ENCODE measurements at places on chromosomes 2 and 18. TPM values are rescaled to one million over a fixed set of nuclear protein-coding genes. Genes with fewer than 3 reads are reported as not detected.
A peak's percentile ranks its signal among the peaks of the same experiment; 100 is the strongest.

DNA sequence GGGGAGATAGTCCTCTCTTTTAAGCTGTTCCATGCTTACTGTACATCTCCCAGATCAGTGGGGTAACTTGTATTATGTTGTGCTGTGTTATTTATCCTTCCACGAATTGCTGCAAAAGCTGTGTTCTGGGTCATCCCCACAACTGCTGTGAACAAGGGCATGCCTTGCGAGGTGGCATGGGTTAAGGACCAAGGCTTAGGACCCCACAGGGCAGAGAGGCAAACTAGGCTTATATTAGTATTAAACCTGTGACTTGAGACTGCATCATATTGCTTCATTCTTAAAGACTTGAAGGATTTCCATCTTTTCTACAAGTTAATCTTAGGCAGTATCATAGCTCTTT is 19.9 kb downstream of the RND3 start:
- no peaks in the 10 kb centered on the region for H3K27me3 ChIP-seq
- peaks cover 13% of the 10 kb centered on the region for H3K4me1 ChIP-seq
- no peak overlapping the region for H3K27ac ChIP-seq
- H3K4me3 ChIP-seq, result no peak overlapping the region

DNA sequence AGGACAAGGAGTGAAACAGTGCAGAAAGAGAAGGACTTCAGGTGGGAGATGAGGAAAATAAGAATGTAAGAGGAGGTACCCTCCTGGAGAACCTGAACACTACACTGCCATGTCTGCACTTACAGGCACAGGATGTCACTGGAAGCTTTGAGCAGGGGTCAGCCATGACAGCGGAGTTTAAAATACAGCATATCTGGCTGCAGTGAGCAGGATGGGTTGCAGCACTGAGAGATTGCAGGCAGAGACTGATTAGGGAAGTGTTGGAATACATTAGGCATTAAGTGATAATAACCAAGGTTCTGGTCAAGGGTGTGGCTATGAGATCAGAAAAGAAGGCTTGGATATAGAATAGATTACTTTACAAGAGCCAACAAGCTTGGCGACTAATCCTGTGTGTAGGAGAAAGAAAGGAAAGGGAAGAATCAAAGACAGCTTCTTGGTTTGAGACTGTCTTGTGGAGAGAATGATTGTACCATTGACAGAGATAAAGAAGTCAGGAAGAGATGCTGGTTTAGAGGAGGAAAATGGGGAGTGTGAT is 171.1 kb upstream of the RBMS1 start:
- no peak for DNase-seq
- no peak overlapping the region for H3K4me3 ChIP-seq
- no peak overlapping the region for H3K27ac ChIP-seq
- H3K4me1 ChIP-seq, result peaks cover 7% of the 10 kb centered on the region
- H3K36me3 ChIP-seq, result no peaks in the 10 kb centered on the region

- peak; percentile 62 for DNase-seq
- no peaks in the 10 kb centered on the region for H3K4me1 ChIP-seq
- no peak overlapping the region for H3K4me3 ChIP-seq
- no peaks in the 10 kb centered on the region for H3K27me3 ChIP-seq
Observed at GRCh38 chr2:8303322-8303832, 378.5 kb upstream of the ID2 start.

GRCh38 chr2:30636311-30636710 is 170.9 kb downstream of the CAPN13 start:
- no peak for DNase-seq
- no peak overlapping the region for H3K4me3 ChIP-seq
- H3K27me3 ChIP-seq, result no peaks in the 10 kb centered on the region

GRCh38 chr2:65722028-65722778 is 289.8 kb upstream of the SPRED2 start:
- no peak overlapping the region for H3K4me3 ChIP-seq
- H3K27me3 ChIP-seq, result no peaks in the 10 kb centered on the region
- no peak overlapping the region for H3K27ac ChIP-seq
- no peaks in the 10 kb centered on the region for H3K4me1 ChIP-seq
- DNase-seq, result peak; percentile 24

DNA sequence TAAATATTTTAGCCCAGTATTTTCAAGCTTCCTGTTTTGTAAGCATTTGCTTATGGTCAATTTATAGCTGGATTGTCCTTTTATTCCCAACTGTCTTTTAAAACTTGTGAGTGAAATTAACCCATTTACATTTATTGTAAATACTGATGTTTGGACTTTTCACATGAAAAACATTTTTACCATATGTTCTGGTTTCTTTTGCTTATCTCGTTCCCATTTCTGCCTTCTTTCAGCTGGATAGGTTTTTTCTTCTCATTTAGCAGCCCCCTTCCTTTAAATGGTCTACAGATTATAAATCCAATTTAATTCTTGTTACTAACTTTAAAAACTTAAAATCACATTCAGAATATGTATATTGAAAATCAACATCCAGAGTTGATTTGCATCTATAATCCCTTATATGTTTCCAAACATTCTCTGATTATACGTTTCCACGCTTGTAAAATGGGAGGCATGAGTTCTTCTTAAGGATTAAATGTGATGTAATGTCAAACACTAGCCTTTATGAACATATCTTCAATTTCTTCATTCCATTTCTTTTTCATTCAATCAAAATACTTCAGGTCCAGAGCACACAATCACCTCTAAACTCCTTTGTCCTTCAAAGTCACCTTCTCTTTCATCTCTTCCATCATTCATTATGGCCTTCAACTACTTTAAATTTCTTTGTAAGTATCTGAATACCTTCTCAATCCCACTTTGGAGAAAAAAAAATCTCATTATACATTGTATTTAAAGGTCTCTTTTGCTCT is 1.1 kb upstream of the KDM3A start:
- peak overlapping the region; percentile 74 for H3K4me3 ChIP-seq
- no peaks in the 10 kb centered on the region for H3K27me3 ChIP-seq
- peak overlapping the region; percentile 98 for H3K27ac ChIP-seq
- DNase-seq, result no peak

DNA sequence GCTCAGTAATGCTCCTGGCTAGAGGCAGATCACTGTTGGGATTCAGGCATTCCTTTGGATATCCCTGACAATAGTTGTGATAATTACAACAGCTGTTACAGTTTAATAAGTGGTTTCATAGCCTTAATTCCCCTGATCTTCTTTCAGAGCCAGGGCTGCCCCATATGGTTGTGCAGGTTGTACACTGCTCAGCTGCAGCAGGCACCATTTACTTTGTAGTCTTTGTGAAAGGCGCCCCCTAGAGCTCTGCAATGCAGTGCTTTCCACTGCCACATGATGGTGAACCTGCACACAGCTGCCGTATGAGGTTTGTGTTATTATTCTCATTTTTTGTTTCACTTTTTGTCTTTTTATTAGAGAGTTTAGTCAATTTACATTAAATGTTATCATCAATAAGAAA is 239.1 kb downstream of the KCNS3 start:
- no peaks in the 10 kb centered on the region for H3K27me3 ChIP-seq
- peak; percentile 30 for DNase-seq
- no peaks in the 10 kb centered on the region for H3K36me3 ChIP-seq
- no peak overlapping the region for H3K27ac ChIP-seq
- peaks cover 15% of the 10 kb centered on the region for H3K4me1 ChIP-seq

DNA sequence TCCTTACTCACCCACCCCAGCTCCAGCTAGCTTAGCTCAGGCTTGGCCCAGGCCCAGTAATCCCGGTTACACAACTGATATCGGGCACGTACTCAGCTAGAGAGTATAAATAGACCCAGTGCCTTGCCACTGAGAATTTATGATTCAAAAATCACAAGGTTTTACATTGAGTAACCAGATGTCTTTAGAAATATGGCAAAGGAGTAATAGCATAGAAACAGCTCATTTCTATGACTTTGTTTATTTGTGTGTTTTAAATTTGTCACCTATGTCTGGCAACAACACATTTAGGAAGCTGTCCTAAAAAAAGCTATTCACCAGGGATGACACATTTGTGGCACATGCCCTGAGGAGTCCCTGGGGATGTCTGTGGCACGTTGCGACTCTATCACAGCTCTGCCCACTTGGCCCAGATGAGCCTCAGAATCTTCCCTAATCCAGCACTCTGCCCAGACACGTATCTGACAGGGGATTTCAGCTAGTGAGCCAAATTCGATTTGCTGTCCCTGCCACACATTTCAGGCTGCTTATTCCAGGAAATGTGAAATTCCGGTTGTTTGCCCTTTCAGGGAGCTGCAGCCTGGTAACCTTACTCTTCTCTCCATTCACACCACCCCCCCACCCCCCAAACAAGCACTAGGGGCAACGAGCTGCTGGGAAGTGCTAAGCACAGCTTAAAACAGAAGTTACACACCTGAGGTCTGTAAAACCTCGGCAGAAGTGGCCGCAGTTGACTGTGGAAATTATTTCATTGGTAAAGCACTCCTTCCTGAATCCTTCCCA is 85.4 kb upstream of the ZCCHC2 start:
- H3K36me3 ChIP-seq, result no peaks in the 10 kb centered on the region
- H3K4me3 ChIP-seq, result peak overlapping the region; percentile 19
- H3K4me1 ChIP-seq, result peaks cover 33% of the 10 kb centered on the region
- no peaks in the 10 kb centered on the region for H3K27me3 ChIP-seq

Gene CNGA3
- not detected for total RNA-seq

Gene DNMT3A
- 9.1 TPM for total RNA-seq

DNA sequence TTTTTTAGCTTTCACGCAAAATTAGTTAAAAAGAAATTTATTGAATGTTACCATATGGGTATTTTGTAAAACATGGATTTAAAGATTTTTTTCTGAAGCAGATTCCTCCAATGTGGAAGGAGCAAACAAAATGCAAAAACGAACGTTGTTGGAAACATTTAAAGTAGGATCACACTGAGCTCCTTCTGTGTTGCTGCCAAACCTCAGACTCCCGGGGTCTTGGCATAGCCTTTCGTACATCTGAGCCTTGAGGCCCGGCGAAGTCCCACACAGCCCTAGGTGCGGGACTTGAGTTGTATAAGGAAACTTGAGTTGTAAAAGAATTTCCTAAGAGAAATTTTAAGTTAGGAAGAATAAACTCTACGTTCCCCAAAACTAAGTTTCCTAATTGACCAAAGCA is 52.0 kb upstream of the CD226 start:
- H3K4me3 ChIP-seq, result no peak overlapping the region
- H3K27me3 ChIP-seq, result no peaks in the 10 kb centered on the region
- no peak for DNase-seq
- H3K27ac ChIP-seq, result no peak overlapping the region
- no peaks in the 10 kb centered on the region for H3K4me1 ChIP-seq

Gene DTNA
- total RNA-seq, result 38.6 TPM

Gene PHOSPHO2
- 2.0 TPM for total RNA-seq

Gene RALB
- total RNA-seq, result 20.1 TPM

GRCh38 chr2:190350371-190350770 is 7.0 kb downstream of the INPP1 start:
- H3K4me3 ChIP-seq, result no peak overlapping the region
- peaks cover 3% of the 10 kb centered on the region for H3K36me3 ChIP-seq
- H3K27ac ChIP-seq, result no peak overlapping the region
- peaks cover 31% of the 10 kb centered on the region for H3K4me1 ChIP-seq

Gene PAX8
- 8.7 TPM for total RNA-seq

Gene STK36
- total RNA-seq, result 3.0 TPM

DNA sequence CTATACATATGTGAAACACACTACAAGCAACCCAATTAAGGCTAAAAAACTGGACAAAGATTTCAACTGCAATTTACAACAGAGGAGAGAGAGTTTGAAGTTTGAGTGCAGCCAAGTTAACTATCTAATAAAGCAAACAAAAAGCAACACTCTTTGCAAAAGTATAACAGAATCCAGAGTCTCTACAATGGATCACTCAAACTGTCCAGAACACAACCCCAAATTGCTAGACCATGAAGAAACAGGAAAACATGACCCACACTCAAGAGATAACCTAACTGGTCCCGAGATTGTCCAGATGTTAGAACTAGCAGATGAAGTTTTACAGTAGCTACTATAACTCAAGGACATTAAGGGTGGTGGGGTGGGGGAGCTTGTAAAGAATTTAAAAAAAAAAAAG is 14.8 kb downstream of the ABHD3 start:
- no peaks in the 10 kb centered on the region for H3K4me1 ChIP-seq
- H3K4me3 ChIP-seq, result no peak overlapping the region
- no peak overlapping the region for H3K27ac ChIP-seq
- DNase-seq, result no peak

Gene RPE
- total RNA-seq, result 15.1 TPM

DNA sequence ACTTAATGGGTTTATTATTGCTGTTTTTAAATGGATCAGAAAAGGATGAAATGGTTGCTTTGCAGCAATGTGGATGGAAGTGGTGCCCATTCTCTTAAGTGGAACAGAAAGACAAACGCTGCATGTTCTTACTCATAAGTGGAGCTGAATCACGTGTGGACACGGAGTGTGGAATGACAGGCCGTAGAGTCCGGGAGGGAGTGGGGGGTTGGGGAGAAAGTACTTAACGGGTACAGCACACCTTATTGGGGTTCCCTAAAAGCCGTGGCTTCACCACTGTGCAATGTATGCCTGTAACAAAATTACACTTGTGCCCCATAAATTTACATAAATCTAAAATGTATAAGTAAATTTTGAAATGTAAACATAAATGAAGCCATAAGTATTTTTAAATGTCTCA is 64.0 kb upstream of the CTDP1 start:
- no peak overlapping the region for H3K27ac ChIP-seq
- no peak for DNase-seq
- H3K27me3 ChIP-seq, result peaks cover 7% of the 10 kb centered on the region
- no peaks in the 10 kb centered on the region for H3K36me3 ChIP-seq
- no peak overlapping the region for H3K4me3 ChIP-seq
- H3K4me1 ChIP-seq, result no peaks in the 10 kb centered on the region

GRCh38 chr2:238169708-238170251 is 11.0 kb downstream of the ERFE start:
- H3K4me1 ChIP-seq, result peaks cover 15% of the 10 kb centered on the region
- no peaks in the 10 kb centered on the region for H3K27me3 ChIP-seq
- no peaks in the 10 kb centered on the region for H3K36me3 ChIP-seq
- no peak for DNase-seq
- H3K27ac ChIP-seq, result no peak overlapping the region
- no peak overlapping the region for H3K4me3 ChIP-seq

- no peaks in the 10 kb centered on the region for H3K36me3 ChIP-seq
- H3K27me3 ChIP-seq, result no peaks in the 10 kb centered on the region
- no peak for DNase-seq
- no peak overlapping the region for H3K4me3 ChIP-seq
Observed at GRCh38 chr2:142952793-142953494, 75.5 kb downstream of the KYNU start.

Gene DLX2
- not detected for total RNA-seq

Gene CCDC85A
- total RNA-seq, result 5.7 TPM

GRCh38 chr2:25230198-25230947 is 62.0 kb upstream of the POMC start:
- no peak overlapping the region for H3K27ac ChIP-seq
- H3K4me1 ChIP-seq, result peaks cover 3% of the 10 kb centered on the region
- DNase-seq, result no peak
- H3K36me3 ChIP-seq, result no peaks in the 10 kb centered on the region
- no peaks in the 10 kb centered on the region for H3K27me3 ChIP-seq

GRCh38 chr2:200065477-200065876 is 110.1 kb downstream of the MAIP1 start:
- no peak overlapping the region for H3K27ac ChIP-seq
- no peak for DNase-seq
- no peak overlapping the region for H3K4me3 ChIP-seq
- no peaks in the 10 kb centered on the region for H3K36me3 ChIP-seq
- no peaks in the 10 kb centered on the region for H3K27me3 ChIP-seq

- peaks cover 34% of the 10 kb centered on the region for H3K4me1 ChIP-seq
- no peak overlapping the region for H3K27ac ChIP-seq
- H3K27me3 ChIP-seq, result no peaks in the 10 kb centered on the region
- no peaks in the 10 kb centered on the region for H3K36me3 ChIP-seq
- H3K4me3 ChIP-seq, result no peak overlapping the region
- DNase-seq, result no peak
Observed at GRCh38 chr2:178197791-178198190, 3.5 kb downstream of the OSBPL6 start.
